ENCODE measurements at places on chromosomes 13 and 19.

GRCh38 chr13:38391341-38391740, 41.7 kb downstream of the UFM1 start:
- DNase-seq: no peak

GRCh38 chr13:97582170-97582569, 148.2 kb downstream of the RAP2A start:
- DNase-seq: no peak

DNA sequence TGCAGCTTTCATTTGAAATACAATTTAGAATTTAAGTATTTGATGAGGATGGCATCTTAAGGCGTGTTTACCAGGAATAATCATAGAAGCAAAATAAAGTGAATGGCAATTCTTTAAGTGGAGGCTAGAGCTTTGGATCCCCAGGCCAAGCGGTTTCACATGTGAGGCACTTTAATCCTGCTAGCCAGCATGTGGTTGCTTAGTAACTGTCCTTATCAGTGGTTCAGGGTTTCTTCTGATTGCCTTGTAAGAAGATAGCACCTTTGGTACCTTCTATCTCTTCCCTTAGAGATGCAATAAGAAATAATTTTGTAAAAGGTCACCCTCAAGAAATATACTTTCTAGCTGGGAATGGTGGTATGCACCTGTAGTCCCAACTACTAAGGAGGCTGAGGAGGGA, 38.9 kb upstream of the SERP2 start:
- no peak for DNase-seq

DNA sequence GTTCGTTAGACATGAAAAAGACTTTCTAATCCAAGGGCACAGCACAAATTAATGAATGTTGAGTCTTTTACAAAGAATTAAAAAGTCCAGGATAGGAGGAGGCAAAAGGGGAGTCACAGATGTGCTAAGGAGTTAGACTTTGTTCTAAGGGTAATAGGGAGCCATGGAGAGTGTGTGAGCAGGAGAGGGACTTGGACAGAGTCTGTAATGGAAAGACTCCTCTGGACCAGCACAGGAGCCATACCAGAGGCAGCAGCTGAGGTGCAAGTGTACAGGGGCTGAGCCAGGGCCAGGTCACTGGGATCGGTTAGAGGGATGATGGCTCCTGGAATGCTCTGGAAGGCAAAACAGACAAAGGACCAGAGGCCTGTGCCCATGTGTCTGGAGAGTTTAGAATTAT, 10.5 kb downstream of the GTPBP3 start:
- DNase-seq: no peak

- DNase-seq: no peak
Measured at GRCh38 chr19:50547385-50548190, 20.6 kb downstream of the LRRC4B start.

- DNase-seq: no peak
Measured at GRCh38 chr19:48683349-48683748, 10.5 kb upstream of the NTN5 start.

- no peak for DNase-seq
Measured at GRCh38 chr13:42970824-42971690, 21.0 kb downstream of the EPSTI1 start.

Data from stimulated activated CD8-positive, alpha-beta memory T cell treated with anti-CD3 and anti-CD28 coated beads, Interleukin-4, amount 100 ng/mL, for 1 hour (primary cell).